ENCODE measurements at places on chromosomes 3 and 15.

DNA sequence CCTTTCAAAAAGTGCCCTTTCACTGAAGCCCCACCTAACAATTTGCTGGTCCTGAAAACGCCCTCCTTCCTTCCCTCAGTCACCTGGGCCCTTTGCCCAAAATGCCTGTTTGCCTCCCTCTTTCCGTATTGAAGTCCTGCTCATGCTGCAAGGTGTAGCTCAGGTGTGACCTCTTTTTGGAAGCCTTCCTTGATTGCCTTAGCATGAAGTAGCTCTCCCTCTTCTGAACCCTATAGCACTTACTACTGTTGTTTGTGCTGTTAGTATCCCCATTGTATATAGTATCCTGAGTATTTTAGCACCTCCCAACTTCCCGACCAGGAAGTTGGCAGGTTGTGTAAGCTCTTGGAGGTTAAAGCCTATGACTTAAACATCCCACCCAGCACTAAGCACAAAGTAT lies 1.7 kb downstream of the PLS1 start:
- peaks cover 13% of the 10 kb centered on the region for H3K4me1 ChIP-seq
- DNase-seq, result no peak
- no peak overlapping the region for H3K27ac ChIP-seq
- no peaks in the 10 kb centered on the region for H3K36me3 ChIP-seq
- H3K4me3 ChIP-seq, result no peak overlapping the region
- H3K27me3 ChIP-seq, result no peaks in the 10 kb centered on the region

GRCh38 chr3:11090551-11090950 lies 63.7 kb upstream of the HRH1 start:
- peak overlapping the region; percentile 59 for H3K27ac ChIP-seq
- H3K27me3 ChIP-seq, result no peaks in the 10 kb centered on the region
- no peak for DNase-seq
- H3K36me3 ChIP-seq, result no peaks in the 10 kb centered on the region
- H3K4me3 ChIP-seq, result no peak overlapping the region

GRCh38 chr15:41558400-41559238 lies at the start of gene TYRO3:
TSS of gene TYRO3 (plus strand) at chr15:41559212. CDS start at chr15:41559258, 46 bp downstream.
- H3K4me1 ChIP-seq, result peaks cover 20% of the 10 kb centered on the region
- H3K27me3 ChIP-seq, result no peaks in the 10 kb centered on the region
- H3K27ac ChIP-seq, result peak within 1 kb of the TSS; percentile 9
- DNase-seq, result peak; percentile 80
- H3K36me3 ChIP-seq, result no peaks in the 10 kb centered on the region

- H3K27ac ChIP-seq, result no peak overlapping the region
- H3K36me3 ChIP-seq, result no peaks in the 10 kb centered on the region
- peaks cover 7% of the 10 kb centered on the region for H3K4me1 ChIP-seq
Measured at GRCh38 chr3:49844464-49845183, 11.7 kb downstream of the TRAIP start.

DNA sequence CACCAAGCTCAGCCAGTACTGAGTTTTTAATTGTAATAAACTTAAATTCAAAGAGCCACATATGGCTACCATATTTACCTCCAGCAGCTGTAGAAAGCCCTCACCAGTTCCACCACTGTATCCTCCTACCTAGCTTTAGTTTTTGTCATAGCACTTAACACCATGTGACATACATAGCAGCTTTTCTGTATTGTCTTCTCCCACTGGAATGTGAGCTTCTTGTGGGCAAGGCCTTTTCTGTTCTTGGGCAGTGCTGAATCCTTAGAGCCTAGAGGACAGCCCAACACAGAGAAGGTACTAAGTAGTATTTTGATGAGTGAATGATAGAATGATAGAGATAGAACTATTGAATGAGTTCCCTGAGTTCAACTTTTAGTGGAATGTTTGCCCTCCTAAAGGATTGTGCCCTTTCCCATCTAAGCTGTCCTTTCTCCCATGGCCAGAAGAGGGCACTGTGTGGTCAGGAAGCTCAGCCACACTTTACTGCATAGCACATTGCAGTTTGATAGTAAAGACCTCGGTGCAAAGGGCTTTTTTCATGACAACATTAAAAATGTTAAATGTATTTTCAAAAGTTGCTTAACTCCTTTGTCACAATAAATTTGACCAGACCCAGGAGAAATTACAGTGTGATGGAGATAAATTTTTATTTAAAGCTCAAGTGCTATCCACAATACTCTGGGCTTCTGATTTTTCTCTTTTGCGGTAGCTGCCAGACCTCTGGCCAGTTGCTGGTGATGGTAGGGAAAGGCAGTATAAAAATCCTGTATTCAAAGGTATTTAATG lies 115.8 kb downstream of the GHSR start:
- no peak overlapping the region for H3K4me3 ChIP-seq
- H3K36me3 ChIP-seq, result no peaks in the 10 kb centered on the region
- H3K27ac ChIP-seq, result peak overlapping the region; percentile 53
- H3K4me1 ChIP-seq, result no peaks in the 10 kb centered on the region
- no peaks in the 10 kb centered on the region for H3K27me3 ChIP-seq

- DNase-seq, result peak; percentile 68
- H3K4me3 ChIP-seq, result peak overlapping the region; percentile 4
Measured at GRCh38 chr3:114756506-114757279, 390.4 kb downstream of the ZBTB20 start.

GRCh38 chr3:85050821-85051220 lies 92.0 kb downstream of the CADM2 start:
- no peak overlapping the region for H3K27ac ChIP-seq
- DNase-seq, result no peak
- no peak overlapping the region for H3K4me3 ChIP-seq
- H3K27me3 ChIP-seq, result no peaks in the 10 kb centered on the region
- H3K4me1 ChIP-seq, result peaks cover 6% of the 10 kb centered on the region

DNA sequence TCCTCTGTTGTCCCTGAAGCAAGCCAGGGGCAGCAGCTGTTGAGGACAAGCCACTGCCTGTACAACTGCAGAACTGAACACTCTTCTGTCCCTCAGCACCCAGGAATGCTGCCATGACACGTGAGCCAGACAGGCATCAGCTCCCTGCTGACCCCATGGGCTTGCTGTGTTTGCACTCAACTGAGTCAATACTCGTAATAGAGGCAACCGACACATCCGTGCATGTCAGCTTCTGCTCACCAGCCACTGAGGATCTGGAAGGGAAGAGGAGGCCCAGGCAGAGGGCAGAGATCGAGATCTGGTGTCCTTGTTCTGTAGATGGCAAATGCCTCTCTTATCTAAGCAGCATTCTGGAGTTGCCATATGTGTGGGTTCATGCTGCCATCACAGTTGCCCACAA lies 54.3 kb upstream of the SEC61A1 start:
- no peak for DNase-seq
- no peaks in the 10 kb centered on the region for H3K36me3 ChIP-seq
- no peaks in the 10 kb centered on the region for H3K27me3 ChIP-seq
- H3K4me3 ChIP-seq, result no peak overlapping the region
- no peaks in the 10 kb centered on the region for H3K4me1 ChIP-seq

DNA sequence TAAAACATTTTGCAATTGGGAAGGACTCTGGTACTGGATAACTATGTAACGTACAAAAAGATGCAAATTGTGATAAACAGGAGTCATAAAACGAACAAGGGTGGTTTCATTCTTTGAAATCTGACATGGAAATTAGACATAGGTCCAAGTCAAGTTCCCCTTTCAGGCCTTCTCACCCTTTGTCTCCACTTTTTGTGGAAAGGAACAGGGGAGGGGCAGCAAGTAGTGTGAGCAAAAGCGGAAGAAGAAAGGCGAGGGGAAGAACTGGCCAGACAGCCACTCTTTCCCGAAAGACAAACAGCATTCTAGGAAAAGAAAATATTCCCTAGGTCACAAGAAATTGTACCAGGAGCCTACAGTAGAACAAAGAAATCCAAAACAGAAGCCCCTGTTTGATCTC lies 52.6 kb downstream of the MCF2L2 start:
- H3K27me3 ChIP-seq, result no peaks in the 10 kb centered on the region
- no peaks in the 10 kb centered on the region for H3K4me1 ChIP-seq
- H3K27ac ChIP-seq, result no peak overlapping the region
- no peak overlapping the region for H3K4me3 ChIP-seq

DNA sequence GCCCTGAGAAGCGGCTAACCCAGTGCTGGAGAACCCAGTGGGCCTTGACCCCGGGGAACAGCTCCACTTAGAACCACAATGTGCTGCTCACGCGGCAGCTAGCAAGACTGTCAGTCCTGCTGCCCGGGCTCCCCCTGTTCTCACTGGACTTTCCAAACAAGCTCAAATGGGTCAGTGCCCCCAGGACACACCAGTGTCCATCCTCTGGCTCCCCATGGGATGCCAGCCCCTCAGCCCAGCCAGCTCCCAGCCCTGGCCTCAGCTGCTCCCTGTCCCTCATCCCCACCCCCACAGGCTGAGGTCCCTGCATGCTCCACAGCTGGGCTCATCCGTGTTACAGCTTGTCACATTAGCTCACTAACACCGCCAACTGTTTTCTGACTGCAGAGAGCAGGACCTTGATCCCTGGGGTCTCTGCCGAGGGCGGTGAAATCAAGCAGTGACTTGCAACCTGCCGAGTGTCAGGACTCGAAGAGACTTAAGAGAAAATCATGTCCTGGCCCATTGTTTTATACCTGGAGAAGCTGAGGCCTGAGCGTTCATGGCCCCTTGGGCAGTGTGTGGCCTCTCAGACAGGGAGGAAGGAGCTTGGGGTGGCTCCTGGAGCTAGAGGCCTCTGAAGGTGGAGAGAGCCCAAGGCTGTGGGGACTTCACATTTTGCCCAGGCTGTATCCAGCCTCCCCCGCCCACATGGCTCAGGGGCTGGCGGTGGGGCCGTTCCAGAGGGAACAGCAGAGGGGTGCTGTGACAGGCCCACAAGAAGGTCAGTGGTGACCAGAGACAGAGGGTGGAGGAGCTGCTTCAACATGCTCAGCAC lies 157.5 kb downstream of the MEGF11 start:
- H3K4me1 ChIP-seq, result no peaks in the 10 kb centered on the region
- peak; percentile 55 for DNase-seq
- no peak overlapping the region for H3K4me3 ChIP-seq
- no peaks in the 10 kb centered on the region for H3K27me3 ChIP-seq

- H3K4me3 ChIP-seq, result no peak overlapping the region
- no peak for DNase-seq
- no peaks in the 10 kb centered on the region for H3K27me3 ChIP-seq
- H3K4me1 ChIP-seq, result no peaks in the 10 kb centered on the region
Measured at GRCh38 chr15:86572368-86572841, 492.7 kb downstream of the AGBL1 start.

GRCh38 chr3:152419748-152420147 lies 151.0 kb downstream of the MBNL1 start:
- H3K27me3 ChIP-seq, result no peaks in the 10 kb centered on the region
- H3K27ac ChIP-seq, result no peak overlapping the region
- no peak overlapping the region for H3K4me3 ChIP-seq
- no peak for DNase-seq
- peaks cover 22% of the 10 kb centered on the region for H3K36me3 ChIP-seq
- H3K4me1 ChIP-seq, result no peaks in the 10 kb centered on the region

- H3K36me3 ChIP-seq, result peaks cover 12% of the 10 kb centered on the region
- H3K4me1 ChIP-seq, result peaks cover 24% of the 10 kb centered on the region
- H3K27me3 ChIP-seq, result no peaks in the 10 kb centered on the region
- no peak overlapping the region for H3K4me3 ChIP-seq
- H3K27ac ChIP-seq, result no peak overlapping the region
Measured at GRCh38 chr15:68778876-68779275, 41.8 kb downstream of the ANP32A start.

DNA sequence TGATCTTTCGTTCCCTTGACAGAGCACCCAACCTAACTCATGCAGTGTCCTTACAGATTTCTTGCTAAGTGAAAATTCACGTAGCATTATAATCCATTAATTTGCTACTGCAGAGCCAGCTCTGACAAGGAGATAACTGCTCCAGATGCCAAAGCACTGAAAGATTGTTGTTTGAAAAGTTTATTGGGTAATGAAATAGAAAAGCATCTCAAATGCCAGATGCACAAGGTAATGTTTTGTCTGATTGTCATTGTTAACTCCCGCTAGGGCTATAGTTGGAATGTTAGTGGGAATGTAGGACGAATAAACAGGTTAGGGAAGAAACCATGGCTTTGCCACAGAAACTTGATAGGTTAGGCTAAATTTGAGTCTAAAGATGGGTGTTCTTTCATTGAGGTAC lies 20.2 kb upstream of the SLC2A2 start:
- no peaks in the 10 kb centered on the region for H3K36me3 ChIP-seq
- H3K27me3 ChIP-seq, result no peaks in the 10 kb centered on the region
- H3K4me1 ChIP-seq, result no peaks in the 10 kb centered on the region
- no peak for DNase-seq
- H3K27ac ChIP-seq, result no peak overlapping the region

- H3K4me1 ChIP-seq, result peaks cover 15% of the 10 kb centered on the region
- no peak overlapping the region for H3K27ac ChIP-seq
- no peak for DNase-seq
- no peak overlapping the region for H3K4me3 ChIP-seq
- no peaks in the 10 kb centered on the region for H3K27me3 ChIP-seq
Measured at GRCh38 chr15:58038426-58039078, 27.0 kb downstream of the ALDH1A2 start.

DNA sequence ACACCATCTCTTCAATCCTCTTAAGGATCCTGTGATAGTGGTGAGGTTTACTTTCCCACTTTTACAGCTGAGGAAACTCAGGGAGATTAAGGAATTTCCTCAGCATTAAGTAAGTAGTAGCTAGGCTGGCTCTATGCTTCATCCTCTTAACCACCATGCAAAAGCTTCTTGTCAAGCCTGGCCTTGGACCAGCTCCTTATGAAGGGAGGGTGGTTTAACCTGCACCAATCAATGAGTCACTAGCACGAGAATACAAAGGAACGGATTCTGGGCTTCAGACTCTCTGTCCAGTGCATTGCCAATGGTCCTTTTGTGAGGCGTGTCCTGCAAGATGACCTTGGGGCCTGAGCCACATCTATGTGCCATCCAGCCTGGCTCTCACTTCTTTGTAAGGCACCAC lies 202.0 kb upstream of the CFAP20DC start:
- H3K27ac ChIP-seq, result no peak overlapping the region
- no peaks in the 10 kb centered on the region for H3K4me1 ChIP-seq
- DNase-seq, result no peak

DNA sequence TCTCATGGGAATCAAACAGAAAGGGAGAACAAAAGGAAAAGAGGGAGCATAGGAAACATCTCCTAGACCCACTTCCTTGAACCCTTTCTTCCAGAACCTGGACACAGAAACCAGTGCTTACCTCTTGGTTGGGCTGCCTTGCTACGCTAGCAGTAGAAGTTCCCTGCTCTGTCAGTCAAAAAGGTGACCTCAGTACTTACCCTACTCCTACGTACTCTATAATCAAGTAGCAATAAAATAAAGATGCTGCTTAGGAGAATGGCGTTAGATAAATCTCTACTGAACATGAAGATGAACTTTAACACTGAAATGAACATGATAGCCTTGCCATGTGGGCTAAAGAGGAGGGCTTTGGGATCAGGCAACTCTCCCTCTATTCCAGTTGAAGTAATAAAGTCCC lies 7.4 kb downstream of the VEPH1 start:
- H3K36me3 ChIP-seq, result no peaks in the 10 kb centered on the region
- peaks cover 13% of the 10 kb centered on the region for H3K27me3 ChIP-seq
- no peak overlapping the region for H3K27ac ChIP-seq

DNA sequence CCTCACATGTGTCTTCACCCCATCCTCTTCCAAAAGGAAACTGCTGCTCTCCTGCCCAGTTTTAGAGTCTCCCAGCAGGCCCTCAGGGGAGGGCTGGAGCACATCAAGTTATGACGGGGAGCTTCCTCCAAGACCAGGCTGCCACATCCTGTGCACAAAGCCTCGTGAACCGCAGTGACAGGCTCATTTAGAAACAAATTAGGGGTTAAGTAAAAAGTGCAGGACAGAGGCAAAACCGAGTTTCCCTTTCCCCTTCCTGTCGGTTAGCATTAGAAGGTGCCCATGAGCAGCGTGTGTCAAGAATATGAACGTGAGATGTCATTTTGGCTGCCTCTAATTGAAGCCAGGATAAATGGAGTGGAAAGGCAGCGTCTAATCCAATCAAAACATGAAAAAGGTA lies 199.7 kb downstream of the ARRDC4 start:
- peaks cover 2% of the 10 kb centered on the region for H3K4me1 ChIP-seq
- H3K36me3 ChIP-seq, result no peaks in the 10 kb centered on the region
- H3K4me3 ChIP-seq, result no peak overlapping the region
- H3K27me3 ChIP-seq, result no peaks in the 10 kb centered on the region

Measured in sigmoid colon (tissue), 7 donors.